ENCODE measurements at places on chromosomes 7 and 10.

- peak; percentile 16 for DNase-seq
Observed at GRCh38 chr10:115882021-115882420, 391.0 kb downstream of the GFRA1 start.

GRCh38 chr7:13201628-13202027 lies 514.2 kb downstream of the ARL4A start:
- no peak for DNase-seq

DNA sequence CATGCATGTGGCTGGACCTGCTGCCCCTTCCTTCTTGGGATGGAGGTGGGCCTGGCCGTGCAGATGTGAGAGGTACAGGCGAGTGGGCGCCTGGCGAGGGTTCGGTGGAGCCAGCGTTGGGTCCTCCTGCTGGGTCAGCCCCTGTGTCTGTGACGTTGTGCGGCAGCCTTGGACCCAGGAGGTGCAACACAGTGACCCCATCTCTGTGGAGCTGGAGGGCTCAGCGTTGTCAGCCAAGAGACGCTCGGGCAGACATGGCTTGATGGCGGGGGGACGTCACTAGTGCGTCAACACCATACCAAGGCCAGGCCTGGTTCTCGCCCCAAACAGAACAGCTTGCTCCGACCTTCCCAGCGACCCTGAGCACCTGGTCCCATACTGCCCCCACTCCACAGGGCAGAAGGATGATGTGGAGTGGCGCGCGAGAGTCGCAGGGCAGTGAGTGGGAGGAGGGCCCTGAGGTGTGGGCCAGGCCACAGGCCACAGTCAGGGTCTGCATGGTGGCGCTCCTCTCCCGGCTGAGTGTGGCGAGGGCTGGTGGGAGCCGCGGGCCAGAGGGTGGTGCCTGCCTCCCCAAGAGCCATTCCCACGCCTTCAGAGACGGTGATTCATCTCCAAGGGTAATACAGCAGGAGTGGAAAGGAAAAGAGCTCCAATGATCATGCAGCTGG lies 184.4 kb downstream of the DNAJB6 start:
- DNase-seq = no peak

- no peak for DNase-seq
Observed at GRCh38 chr7:25369786-25370185, 141.5 kb upstream of the NPVF start.

- DNase-seq = peak; percentile 72
Observed at GRCh38 chr7:137091396-137091795, 222.9 kb downstream of the CHRM2 start.

- no peak for DNase-seq
Observed at GRCh38 chr10:22651276-22651980, 63.0 kb downstream of the PIP4K2A start.

DNA sequence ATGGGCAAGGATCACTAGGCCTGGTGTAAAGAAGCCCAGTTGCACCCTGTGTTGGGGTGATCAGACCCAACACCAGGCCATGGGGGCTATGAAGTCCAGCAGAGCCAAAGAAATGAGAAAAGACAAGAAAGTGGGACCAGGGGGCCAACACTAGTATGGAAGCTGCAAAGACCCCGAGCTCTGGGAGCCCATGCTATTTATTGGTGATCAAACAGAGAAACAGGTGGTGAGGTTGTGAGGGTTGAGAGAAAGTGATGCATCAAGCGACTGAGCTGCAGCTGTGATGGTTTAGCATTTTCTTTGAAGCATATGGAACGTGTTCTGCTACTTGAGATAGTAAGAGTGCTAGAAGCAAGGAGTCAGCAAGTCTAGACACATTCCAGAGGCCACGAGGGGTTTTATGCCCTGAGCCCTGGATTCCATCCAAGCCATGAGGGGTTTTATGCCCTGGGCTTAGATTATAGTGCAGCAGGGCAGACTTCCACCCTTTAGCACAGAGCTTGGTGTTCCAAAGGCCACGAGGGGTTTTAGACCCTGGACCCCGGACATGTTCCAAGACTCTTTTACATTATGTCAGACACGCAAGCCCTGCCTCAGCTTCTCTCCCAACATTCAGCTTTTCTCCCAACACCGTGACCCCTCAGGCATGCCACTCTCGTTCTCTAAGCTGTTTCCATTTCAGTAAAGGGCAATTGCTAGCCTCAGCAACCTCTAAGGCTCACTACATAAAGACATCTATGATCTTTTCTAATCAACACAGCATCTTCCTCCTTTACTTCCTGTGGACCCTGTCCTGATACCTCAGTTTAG lies 43.1 kb upstream of the GPAM start:
- DNase-seq = no peak

DNA sequence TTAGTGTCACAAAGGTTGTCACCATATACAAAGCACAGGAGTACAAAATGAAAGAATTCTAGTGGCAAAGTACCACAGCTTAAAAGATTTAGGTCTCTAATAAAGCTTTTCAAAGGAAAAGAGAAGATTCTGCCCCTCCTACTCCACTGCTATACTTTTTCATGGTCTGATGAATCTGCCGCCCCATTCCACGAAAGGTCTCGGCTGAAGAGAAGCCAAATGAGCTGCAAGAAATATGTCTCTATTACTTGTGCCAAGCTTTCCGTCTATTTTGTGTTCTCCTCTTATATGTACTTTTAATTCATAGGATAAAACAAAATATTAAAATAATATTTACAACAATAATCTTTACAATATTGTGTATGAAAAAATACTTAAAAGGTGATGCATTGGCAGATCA lies 222.6 kb downstream of the ANK3 start:
- DNase-seq = no peak

- peak; percentile 4 for DNase-seq
Observed at GRCh38 chr10:120327675-120328074, 129.4 kb upstream of the PLPP4 start.

DNA sequence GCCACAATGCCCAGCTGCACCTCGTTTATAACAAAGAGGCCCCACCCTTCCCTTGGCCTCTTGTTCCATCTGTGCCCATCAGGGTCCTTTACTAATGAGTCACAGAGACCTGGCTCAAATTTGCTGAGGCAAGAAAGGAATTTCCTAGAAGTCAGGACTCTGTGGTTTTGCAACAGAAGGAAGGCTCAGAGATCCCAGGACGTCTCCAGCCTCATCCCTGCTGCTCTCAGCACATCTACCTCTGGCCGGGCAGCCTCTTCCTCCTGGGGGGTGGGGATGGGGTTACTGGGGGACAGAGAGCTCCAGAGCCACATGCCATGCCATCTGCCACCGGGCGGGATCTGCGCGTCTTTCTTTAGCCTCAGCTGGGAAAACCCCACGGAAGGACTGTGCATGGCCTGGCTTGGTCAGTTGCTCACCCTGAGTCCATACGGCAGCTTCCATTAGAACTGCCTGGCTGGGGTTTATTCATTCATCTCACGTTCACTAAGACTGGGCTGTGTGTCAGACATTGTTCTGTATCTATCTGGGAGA lies 41.9 kb upstream of the PSMG3 start:
- DNase-seq = no peak

DNA sequence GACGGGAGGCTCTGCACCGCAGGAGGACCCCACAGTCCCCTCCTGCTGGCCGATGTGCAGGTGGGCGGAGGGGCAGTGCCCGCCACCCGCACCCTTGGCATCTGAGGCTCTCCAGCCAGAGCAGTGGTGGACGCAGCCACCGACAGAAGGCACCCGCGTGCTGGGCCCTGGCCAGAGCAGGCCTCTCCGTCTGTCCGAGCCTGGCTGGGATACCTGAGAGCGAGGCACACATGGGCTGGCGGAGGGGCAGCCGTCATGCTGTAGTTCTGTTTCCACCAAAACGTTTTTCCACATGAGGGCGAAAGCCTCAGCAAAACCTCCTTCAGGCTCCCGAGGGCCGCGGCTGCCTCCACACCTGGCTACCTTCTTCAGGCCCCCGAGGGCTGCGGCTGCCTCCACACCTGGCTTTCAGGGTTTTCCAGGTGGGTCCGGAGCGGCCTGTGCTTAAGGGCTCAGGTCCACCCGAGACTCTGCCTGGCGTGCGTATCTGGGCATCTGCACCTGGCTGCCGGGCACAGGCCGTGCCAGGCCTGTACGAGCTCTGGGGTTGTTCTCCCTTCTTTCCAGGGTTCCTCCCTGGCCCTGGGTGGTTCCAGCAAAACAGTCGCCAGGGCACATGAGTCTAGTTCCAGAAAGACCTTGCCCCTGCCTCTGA lies 115.5 kb downstream of the INPP5A start:
- DNase-seq = no peak

DNA sequence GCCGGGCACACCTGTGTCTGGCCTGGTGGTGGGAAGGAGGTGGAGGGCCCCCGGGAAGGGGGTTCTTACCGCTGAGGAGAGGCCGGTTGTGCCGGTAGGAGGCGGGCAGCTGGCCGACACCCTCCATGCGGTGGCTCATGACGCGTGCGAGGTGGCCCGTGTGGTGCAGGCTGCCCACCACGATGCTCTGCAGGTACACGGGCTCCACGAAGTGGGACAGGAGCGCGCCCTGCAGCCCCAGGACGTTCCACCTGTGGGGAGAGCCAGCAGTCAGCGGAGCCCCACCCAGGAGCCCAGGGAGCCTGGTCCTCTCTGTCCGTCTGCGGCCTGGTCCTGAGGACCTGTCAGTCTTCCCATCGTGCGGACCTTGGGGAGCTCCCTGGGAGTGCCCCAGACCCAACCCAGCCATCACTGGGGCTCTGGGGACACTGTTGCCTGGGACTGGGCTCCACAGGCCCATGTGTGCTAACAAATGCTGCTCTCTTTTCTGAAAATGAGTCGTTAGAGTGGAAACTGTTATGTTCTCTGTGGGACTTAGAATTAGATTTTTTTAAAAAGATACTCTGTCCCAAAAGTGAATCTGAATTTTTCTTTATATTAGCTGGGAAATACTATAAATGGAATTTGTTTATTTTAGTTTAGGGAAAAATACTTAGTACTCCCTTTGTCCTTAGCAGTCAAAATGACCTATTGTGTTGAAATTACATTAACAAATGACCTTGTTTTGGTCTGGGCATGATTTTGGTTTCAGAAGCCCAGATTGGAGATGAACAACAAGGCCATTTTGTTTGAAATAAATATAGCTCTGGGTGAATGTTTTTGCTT lies 143.9 kb downstream of the WDR37 start:
- DNase-seq = no peak

DNA sequence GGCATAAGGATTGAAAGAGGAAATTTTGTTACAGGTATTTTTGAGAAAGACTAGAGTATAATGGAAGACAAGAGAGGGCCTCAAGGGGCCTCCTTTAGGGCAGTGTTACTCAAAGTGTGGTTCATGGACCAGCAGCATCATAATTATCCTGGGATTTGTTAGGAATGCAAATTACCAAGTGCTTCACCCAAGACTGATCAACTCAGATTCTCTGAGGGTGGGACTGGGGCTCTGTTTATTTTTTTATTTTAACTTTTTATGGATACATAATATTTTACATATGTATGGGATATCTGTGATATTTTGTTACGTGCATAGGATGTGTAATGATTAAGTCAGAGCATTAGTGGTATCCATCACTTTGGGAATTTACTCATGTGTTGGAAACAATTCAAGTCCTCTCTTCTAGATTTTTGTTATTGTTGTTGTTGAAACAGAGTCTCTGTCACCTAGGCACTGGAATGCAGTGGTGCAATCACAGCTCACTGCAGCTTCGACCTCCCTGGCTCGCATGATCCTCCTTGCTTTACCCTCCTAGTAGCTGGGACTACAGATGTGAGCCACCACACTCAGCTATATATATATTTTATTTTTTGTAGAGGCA lies 2.2 kb upstream of the KCTD7 start:
- no peak for DNase-seq

GRCh38 chr7:111173990-111174389 lies 83.1 kb downstream of the LRRN3 start:
- DNase-seq = no peak

- peak; percentile 78 for DNase-seq
Observed at GRCh38 chr7:83947260-83947659, 247.3 kb downstream of the SEMA3A start.

DNA sequence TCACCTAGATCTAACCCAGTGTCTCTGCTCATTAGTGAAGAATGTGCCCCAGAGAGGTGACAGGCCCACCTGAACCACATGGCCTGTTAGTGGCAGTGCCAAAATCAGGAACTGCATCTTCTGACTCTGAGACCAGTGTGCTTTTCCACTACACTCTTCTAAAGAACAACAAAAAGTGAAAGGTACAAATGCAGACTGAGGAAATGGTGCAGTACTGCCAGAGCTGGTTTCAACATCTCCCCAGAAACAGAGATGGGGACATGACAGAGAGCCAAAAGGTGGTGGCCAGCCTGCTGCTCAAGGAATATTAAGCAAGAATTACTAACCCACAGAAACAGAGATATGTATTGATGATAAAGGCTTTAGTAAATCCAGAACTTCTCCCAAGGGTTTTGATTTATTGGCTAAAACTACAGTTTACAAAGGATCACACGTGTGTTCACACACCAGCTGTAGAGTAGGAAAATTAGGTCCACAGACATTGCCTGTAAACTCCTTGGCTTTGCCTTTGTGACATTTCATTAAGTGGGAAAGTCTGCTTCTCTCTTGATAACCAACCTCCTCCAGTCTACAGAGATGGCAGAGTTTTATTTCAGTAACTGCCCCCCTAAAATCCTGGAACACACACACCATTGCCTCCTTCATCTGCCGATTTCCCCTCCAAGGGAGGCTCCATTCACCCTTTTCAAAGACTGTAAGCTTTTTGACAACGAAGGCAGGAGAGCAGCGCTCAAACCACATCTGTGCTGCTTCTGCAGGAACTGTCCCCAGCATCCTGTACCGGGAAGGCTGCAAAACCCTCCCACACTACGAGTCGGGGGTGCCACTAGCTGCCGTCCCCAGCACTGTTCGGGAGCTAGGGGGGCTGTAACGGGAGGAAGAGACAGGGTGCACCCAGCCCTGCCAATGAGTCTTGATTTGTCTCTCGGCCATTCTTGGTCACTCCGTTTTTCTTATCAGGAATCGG lies 29.8 kb downstream of the GSDME start:
- DNase-seq = no peak

GRCh38 chr7:19663816-19664462 lies 44.9 kb downstream of the POLR1F start:
- DNase-seq = no peak

DNA sequence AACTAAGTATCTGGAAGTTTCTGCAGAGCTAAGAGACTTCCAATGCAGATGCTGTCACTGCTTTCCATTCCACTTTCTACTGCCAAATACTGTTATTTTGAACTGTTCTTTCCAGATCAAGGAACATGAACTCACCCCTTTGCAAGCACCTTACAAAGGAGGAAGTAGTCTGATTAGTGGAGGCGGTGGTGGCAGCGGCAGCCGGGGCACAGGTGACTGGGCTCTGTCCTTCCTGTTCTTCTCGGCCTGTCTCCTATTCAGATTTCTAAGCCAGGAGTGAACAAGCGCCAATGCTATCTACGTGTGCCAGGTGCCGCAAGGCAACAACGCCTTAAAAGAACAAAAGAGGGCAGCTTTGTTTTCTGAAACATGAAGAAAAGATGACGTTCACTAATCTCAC lies 44.9 kb downstream of the BEND7 start:
- no peak for DNase-seq

Data from GM23338 (cell line).